Epithelial cell of proximal tubule (primary cell): ENCODE measurements at places on chromosomes 2 and 18. TPM values are rescaled to one million over a fixed set of nuclear protein-coding genes. Genes with fewer than 3 reads are reported as not detected.

- peak; percentile 68 for DNase-seq
These were observed 278.4 kb upstream of the FIGN start for GRCh38 chr2:164014068-164014731.

- DNase-seq: no peak
These were observed 206.3 kb downstream of the SEPTIN10 start for GRCh38 chr2:109407276-109408042.

Gene CGREF1
- total RNA-seq: 1.0 and 2.3 TPM in 2 replicates

- no peak for DNase-seq
These were observed 45.0 kb downstream of the SLC38A11 start for GRCh38 chr2:164910101-164910899.

Gene ZNF513
- total RNA-seq: 5.6 and 9.5 TPM in 2 replicates

DNA sequence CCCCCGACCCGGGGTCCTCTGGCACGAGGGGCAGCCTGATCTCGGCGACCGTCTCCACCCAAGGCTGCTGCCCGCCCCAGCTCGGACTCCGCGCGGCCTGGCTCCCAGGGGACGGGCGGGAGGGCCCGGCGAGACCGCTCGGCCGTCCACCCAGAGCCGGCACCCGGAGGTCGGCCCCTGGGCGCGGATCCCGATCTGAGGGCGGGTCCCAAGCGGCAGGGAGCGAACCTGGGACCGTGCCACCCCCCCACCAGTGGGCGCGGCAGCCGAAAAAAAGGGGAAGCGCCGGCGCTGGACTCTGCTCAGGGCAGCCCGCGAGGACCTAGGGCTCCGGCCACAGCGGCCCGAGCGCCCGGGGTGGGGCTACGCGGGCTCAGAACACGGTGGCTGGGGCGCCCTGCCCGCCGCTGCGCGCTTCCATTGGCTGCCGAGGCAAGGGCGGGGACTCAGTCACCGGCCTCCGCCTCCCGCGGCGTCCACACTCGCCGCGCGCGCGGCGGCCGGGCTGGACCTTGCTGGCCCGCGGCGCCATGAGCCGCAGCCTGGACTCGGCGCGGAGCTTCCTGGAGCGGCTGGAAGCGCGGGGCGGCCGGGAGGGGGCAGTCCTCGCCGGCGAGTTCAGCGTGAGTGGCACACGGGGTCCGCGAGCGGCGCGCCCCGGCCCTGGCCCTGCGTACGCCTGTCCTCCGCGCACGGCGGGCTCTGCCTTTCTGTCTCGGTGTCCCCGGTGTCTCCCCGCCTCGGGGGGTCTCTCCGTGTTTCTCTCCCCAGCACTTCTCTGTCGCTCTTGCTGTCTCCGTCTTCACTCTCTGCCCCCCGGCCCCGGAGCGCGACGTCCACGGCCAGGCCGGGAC, at the start of gene PTPN18:
TSS of gene PTPN18 (plus strand) at position 479 of the 854 bp plus-strand sequence. CDS start at position 531, 52 bp downstream.
- DNase-seq: no peak

GRCh38 chr2:217430916-217431576, 571.2 kb upstream of the TNP1 start:
- no peak for DNase-seq
